ENCODE measurements at places on chromosomes 3 and 15.
A peak's percentile ranks its signal among the peaks of the same experiment; 100 is the strongest.

GRCh38 chr3:68771681-68772080 is 160.7 kb downstream of the TAFA4 start:
- no peak for DNase-seq

DNA sequence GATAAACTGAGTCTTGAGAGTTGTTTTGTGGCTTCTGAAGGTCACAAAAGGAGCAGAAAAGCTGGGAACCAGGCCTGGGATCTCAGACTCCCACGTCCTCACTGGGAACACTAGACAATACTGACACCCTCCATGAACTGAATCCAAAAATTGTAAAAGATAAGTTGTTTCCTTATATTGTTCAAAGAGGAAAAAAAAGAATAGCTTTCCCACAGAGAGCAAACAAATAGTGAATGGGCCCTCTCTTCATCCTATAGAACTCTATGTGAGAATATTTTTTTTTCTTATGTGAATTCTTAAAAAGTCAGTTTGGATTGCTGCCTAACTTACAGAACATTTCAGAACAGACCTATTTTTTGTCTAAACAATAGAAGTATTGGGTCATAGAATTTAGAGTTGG is 203.5 kb downstream of the MECOM start:
- DNase-seq = no peak

DNA sequence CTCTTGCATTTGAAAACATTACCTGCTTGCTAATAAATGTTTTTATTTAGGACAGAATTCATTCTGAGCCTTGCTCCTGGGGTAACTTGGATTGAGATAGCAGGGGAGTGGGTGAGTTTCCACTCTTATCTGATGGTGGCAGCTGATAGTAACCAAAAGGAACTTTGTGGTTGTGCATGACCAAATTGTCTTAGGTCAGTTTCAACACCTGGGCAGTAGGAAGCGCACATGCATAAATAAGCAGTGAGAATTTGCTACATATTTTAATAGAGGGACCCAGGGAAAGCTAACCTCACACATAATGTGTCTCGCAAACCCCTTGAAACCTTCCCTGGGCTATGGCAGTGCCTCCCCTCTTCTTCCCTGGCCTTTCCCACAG is 65.4 kb upstream of the XCR1 start:
- DNase-seq = no peak

DNA sequence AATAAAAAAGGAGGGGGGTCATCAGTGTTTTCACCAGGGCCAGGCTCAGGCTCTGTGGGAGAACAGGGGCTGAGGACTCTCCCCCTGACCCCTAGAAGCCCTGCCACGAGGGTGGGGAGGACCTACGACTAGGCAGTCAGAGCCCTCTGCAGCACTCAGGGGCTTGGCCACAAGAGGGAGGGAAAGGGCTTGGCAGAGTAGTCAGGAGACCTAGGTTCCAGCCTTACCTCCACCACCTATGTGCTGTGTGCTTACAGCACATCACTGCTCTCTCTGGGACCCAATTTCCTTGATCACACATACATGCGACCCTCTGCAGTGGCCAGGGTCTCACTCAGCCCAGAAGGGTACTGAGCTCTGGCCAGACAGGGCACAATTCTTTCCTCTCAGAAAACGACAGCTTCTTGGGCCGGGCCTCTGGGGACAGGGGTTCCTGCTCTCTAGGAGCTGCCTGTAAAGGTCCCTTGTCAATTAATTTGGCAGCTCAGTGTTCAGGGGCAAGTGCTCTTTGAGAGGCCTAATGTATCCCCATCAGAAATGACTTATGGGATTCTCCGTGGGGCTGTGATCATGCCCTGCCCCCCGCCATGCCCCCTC is 16.4 kb upstream of the SKIC8 start:
- DNase-seq = no peak

- DNase-seq = no peak
These were observed 3.2 kb upstream of the ALPK3 start for GRCh38 chr15:84813931-84814330.

DNA sequence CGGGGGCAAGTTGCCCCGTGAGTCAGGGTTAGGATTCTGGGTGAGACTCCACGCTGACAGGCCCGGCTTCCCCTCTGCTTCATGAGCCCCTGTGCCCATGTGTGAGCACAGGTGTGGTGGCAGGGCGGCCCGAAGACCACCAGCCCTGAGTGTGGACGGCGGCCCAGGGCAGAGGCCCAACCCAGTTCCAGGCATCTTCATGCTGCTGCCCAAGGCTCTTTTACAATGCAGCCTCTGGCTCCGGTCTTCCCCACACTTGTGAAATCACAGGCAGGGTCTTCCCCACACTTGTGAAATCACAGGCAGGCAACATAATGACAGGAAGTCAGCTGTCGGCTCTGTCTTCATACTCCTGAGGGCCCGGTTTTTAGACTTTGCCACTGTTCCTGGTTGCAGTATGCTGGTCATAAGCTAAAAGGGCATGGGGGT is 78.8 kb downstream of the AAGAB start:
- no peak for DNase-seq

- peak; percentile 35 for DNase-seq
These were observed 684 bp upstream of the RPS27L start for GRCh38 chr15:63157891-63158431.

Measured in brain (organoid and tissue), 16 donors.